ENCODE measurements at places on chromosomes 2 and 18.

DNA sequence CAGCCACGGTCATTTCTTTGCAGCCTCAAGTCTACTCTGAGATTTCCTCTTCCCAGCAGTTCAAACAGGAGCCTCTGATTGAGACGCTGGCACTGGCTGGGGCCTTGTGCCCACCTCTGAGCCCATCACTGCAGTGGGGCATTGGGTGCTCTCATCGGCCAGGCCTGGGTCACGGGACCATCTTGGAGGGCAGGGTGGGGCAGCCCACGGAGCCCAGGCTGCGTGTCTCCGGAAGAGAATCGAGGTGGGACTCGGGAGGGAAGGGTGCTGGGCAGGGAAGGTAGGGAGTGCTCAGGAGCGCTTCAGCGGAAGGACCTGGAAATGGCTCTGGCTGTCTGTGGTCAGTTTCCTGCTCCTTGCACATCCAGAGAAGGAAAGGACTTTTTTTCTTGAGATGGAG lies 82.4 kb downstream of the RTP5 start:
- DNase-seq, result no peak

GRCh38 chr2:29394311-29394980 lies 279.2 kb downstream of the CLIP4 start:
- no peak for DNase-seq

GRCh38 chr18:70377317-70377799 lies 88.5 kb downstream of the SOCS6 start:
- DNase-seq, result no peak

DNA sequence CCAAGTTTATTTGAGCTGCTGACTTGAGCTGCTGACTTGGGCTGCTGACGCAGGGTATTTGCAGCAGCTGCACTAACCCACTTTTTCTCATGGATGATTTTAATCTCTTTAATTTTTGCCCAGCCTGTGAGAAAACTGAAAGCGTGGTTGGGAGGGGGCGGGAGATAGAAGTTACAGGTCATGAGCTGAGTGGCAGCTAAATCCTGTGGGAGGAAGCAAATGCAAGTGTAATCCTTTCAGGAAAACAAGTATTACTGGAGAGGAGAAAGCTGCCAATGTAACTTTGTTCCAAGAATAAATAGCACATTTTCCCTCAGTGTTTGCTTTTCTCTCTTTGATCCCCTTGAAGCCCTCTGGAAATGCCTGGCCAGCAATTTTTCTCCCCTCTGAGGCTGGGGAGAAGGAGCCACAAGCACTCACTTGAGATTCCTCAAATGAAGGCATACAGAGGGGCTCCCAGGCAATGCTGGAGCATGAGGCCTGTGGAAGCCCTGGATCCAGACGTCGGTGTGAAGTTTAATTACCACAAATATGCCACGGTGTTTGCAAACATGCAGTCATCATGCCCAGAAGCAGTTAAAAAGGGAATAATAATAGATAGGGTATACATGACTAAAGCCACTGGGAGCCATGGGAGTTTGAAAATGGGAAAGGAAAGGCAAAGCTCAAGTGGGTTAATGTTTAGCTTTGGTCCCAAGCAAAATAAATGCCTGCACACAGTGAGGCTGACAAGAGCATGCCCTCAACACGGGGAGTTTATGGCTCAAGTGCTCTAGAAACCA lies 10.4 kb upstream of the EVA1A start:
- no peak for DNase-seq

DNA sequence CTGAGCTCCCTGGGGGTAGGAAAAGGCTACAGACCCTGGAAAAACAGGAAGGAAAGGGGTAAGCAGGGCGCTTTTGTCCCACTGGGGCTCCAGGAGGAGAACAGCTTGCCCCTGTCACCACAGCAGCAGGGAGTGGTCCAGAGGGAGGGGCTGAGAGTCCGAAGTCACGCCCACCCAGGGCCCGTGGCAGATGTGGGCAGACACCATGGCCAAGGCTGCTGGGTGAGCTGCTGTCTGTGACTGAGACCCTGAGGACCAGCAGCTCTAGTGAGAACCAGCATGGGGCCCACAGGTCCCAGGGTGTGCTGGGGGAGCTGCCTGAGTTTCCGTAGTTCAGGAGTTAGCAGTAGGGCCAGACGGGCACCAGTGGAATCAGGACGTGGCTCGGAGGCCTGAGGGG lies 162.0 kb downstream of the SPP2 start:
- no peak for DNase-seq

All from stimulated activated CD4-positive, alpha-beta T cell treated with anti-CD3 and anti-CD28 coated beads, Interleukin-12 subunit alpha, Interleukin-12 subunit beta, amount 100 ng/mL, for 48 hours (primary cell).